Activated CD4-positive, alpha-beta T cell treated with anti-CD3 and anti-CD28 coated beads, Interleukin-2, amount 10 ng/mL, durations not matched to agents 24 days and 14 days (primary cell): ENCODE measurements at places on chromosomes 13 and 19. TPM values are rescaled to one million over a fixed set of nuclear protein-coding genes. Genes with fewer than 3 reads are reported as not detected.
A peak's percentile ranks its signal among the peaks of the same experiment; 100 is the strongest.

The LILRB1 gene
- total RNA-seq: 0.33 TPM in 1 of 2 replicates, not detected in the other

The MEDAG gene
- total RNA-seq: not detected in 2 replicates

GRCh38 chr19:15701757-15702533 is 25.9 kb upstream of the OR10H2 start:
- peak; percentile 41 for DNase-seq
- no peaks in the 10 kb centered on the region for H3K4me1 ChIP-seq
- H3K27me3 ChIP-seq: peaks cover 9% of the 10 kb centered on the region
- no peak overlapping the region for H3K4me3 ChIP-seq

DNA sequence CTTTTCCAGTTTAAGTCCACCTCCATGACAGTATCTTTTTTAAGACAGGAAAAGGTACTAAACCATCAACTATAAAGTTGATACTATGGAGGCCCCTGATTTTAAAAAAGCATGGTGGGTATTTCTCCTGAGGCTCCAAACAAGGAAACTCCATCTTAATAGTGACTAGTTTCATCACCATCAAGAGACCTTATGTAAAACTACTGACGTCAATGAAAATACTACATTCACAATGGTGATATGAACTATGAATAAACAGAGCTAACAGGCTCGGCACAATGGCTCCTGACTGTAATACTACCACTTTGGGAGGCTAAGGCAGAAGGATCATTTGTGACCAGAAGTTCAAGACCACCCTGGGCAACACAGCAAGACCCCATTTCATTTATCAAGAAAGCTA is 162.7 kb downstream of the KLF12 start:
- no peaks in the 10 kb centered on the region for H3K27me3 ChIP-seq
- H3K4me1 ChIP-seq: peaks cover 9% of the 10 kb centered on the region
- no peak overlapping the region for H3K4me3 ChIP-seq
- no peak for DNase-seq
- H3K36me3 ChIP-seq: peaks cover 8% of the 10 kb centered on the region

GRCh38 chr13:35530147-35530546 is 53.7 kb upstream of the MAB21L1 start:
- H3K36me3 ChIP-seq: no peaks in the 10 kb centered on the region
- H3K27ac ChIP-seq: no peak overlapping the region
- H3K27me3 ChIP-seq: no peaks in the 10 kb centered on the region
- no peak for DNase-seq
- H3K4me1 ChIP-seq: no peaks in the 10 kb centered on the region
- no peak overlapping the region for H3K4me3 ChIP-seq
